ENCODE measurements at places on chromosomes 3 and 15. TPM values are rescaled to one million over a fixed set of nuclear protein-coding genes. Genes with fewer than 3 reads are reported as not detected.

The ADAMTSL3 gene
- total RNA-seq, result 0.25 TPM

The MAP3K13 gene
- 13.5 TPM for total RNA-seq

The IGF2BP2 gene
- total RNA-seq, result 10.8 TPM

The WDR49 gene
- not detected for total RNA-seq

The SUCNR1 gene
- total RNA-seq, result 0.09 TPM

The SETD5 gene
- total RNA-seq, result 49.1 TPM

The IMPDH2 gene
- total RNA-seq, result 166 TPM

The DLEC1 gene
- not detected for total RNA-seq

The TRH gene
- total RNA-seq, result not detected

The ELP6 gene
- 27.1 TPM for total RNA-seq

The LYZL4 gene
- total RNA-seq, result not detected

The GJD2 gene
- total RNA-seq, result not detected

The HRG gene
- not detected for total RNA-seq

The ZNF619 gene
- 1.9 TPM for total RNA-seq

The MYZAP gene
- 1.0 TPM for total RNA-seq

The PIF1 gene
- 18.8 TPM for total RNA-seq

The AADACL2 gene
- not detected for total RNA-seq

The NR1I2 gene
- total RNA-seq, result not detected

The FBXO40 gene
- not detected for total RNA-seq

The MESP2 gene
- 0.30 TPM for total RNA-seq

The IL17RD gene
- 0.43 TPM for total RNA-seq

The KLHL40 gene
- not detected for total RNA-seq
